Natural killer cell treated with Interleukin-12 subunit alpha and Interleukin-12 subunit beta and Interleukin-15 and Interleukin-18, amount 100 ng/mL, for 72 hours (primary cell): ENCODE measurements at places on chromosomes 6 and 20. TPM values are rescaled to one million over a fixed set of nuclear protein-coding genes. Genes with fewer than 3 reads are reported as not detected.

DNA sequence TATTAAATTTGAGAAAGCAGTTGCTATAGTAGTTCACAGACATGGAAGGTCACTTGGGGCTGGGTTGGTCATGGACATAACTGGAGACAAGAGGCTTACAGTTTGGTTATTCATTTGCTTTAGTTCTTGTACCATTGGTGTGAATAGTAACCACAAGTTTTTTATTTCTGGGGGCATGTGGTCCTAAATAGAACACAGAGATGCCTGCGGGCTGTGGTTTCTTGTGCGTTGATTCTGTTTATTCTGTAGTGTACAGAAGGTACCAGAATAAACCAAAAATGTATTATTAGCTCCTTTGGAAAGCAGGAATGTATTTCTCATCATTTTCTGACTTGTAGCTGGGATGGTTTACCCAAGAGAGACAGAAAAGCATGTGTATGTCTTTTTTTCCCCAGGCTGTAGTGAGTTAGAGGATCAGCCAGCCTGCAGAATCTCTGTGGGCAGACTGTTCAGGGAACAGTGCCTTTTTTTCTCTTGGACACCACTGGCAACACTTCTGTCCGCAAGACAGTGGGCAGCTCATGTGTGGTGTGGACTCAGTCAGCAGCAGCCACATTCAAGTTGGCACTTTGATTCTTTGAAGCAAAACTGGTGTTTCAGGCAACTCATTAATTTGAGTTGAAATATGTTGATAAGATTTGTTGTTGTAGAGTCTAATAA, 122.1 kb downstream of the LRRC1 start:
- H3K27me3 ChIP-seq: no peaks in the 10 kb centered on the region
- peaks cover 5% of the 10 kb centered on the region for H3K36me3 ChIP-seq
- H3K4me1 ChIP-seq: no peaks in the 10 kb centered on the region
- no peak overlapping the region for H3K4me3 ChIP-seq
- H3K27ac ChIP-seq: no peak overlapping the region

NRSN1 gene
- total RNA-seq: not detected

DNA sequence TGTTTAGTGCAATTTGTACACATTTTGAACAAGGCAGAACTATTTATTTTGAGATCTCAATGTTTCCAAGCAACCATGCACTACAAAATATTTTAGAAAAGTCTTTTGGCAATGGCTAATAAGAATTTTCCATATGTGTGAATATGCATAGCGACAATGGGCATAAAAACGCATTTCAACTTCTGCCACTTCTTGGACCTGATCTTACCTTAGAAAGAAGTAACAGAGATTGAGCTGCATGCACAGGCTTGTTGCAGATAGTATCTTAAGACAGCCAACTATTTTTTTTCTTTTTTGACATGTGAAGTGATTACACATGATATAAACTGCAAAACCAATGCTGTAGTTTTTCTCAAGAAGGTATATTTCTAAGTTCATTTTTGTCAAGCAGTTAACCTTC, 210.4 kb upstream of the PHACTR1 start:
- no peak for DNase-seq
- no peak overlapping the region for H3K4me3 ChIP-seq
- H3K4me1 ChIP-seq: no peaks in the 10 kb centered on the region

GRCh38 chr6:43848671-43849391, 78.8 kb downstream of the VEGFA start:
- no peaks in the 10 kb centered on the region for H3K4me1 ChIP-seq
- no peak overlapping the region for H3K4me3 ChIP-seq
- no peak for DNase-seq
- H3K36me3 ChIP-seq: no peaks in the 10 kb centered on the region
- no peak overlapping the region for H3K27ac ChIP-seq

DNA sequence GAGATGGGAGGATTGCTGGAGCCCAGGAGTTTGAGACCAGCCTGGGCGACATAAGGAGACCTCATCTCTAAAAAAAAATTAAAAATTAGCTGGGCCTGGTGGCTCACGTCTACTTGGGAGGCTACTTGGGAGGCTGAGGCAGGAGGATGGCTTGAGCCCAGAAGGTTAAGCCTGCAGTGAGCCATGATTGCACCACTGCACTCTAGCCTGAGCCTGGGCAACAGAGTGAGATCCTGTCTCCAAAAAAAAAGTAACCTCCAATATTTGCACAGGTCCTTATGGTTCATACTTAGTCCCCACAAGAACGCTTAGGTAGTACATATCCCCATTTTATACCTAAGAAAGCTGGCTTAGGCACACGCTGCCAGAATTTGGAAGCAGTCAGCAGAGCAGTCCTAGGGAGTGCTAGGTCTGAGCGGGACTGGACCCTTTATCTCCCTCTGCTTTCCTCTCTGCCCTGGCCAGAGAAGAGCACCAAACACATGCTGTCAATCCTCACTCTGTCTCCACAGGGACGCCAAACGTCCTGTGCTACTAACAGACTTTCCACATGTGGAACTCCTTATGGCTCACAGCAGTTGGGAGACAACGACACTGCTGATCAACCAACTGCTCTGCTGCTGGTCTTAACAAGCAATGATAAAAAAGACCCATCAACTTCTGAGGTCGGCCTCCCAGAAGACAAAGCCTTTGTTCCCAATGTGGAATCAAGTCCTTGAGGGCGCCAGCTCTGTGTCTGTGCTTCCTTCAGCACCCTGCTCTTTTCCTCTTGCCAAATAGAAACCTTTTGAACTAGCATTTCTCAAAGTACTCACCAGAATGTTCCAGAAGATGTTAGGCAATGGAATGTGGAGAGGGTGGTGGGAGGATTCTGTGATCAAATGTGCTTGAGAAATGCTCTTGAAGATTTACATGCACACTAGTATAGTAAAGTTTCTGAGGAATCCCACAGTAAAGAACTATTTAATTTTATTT, 226.3 kb upstream of the DTNBP1 start:
- no peaks in the 10 kb centered on the region for H3K36me3 ChIP-seq
- no peak overlapping the region for H3K27ac ChIP-seq
- no peak for DNase-seq
- H3K4me1 ChIP-seq: peaks cover 27% of the 10 kb centered on the region
- no peak overlapping the region for H3K4me3 ChIP-seq
- no peaks in the 10 kb centered on the region for H3K27me3 ChIP-seq

- no peak for DNase-seq
- H3K36me3 ChIP-seq: no peaks in the 10 kb centered on the region
- no peak overlapping the region for H3K27ac ChIP-seq
These were observed 71.4 kb downstream of the KLHL32 start for GRCh38 chr6:96995903-96996302.

DNA sequence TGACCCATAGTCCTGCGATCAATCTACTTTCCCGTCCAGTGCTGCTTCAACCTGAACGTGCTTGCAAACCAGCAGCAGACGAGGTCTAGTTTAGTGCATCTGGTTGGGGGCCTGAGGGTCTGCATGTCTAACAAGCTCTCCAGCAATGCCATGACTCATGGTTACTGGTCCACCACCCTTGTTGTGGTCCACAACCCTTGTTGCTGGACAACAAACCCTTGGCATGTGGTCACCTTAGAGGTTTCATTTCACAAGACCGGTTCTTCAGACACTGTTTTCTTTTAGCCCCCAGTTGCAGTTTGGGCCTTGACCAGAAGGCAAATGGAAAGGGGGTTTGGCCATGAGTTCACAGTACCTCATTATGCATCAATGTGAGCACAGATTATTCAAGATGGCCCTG, 424.8 kb downstream of the QKI start:
- H3K36me3 ChIP-seq: peaks cover 8% of the 10 kb centered on the region
- H3K4me1 ChIP-seq: no peaks in the 10 kb centered on the region
- H3K4me3 ChIP-seq: no peak overlapping the region
- no peak overlapping the region for H3K27ac ChIP-seq

GRCh38 chr6:903761-904160, 210.8 kb upstream of the EXOC2 start:
- peaks cover 16% of the 10 kb centered on the region for H3K27me3 ChIP-seq
- no peak for DNase-seq

DNA sequence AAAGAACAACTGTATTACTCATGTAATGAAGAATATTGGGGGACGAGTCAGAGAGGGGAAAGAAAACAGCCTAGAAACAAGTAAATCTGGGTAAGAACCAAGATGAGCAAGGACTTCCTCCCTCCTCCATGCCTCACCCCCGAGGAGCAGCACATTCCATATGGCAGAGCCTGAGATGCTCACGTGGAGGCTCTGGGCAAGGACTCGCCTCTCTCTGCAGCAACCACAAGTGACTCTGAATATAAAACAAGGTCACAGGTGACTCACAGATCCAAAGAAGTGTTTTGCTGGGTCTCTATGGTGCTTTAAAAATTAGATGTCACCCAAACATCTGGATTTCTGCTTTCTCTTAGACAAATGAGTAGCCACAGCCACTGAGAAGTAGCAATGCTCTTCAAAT, 453.0 kb upstream of the SULF2 start:
- H3K4me3 ChIP-seq: no peak overlapping the region
- no peaks in the 10 kb centered on the region for H3K36me3 ChIP-seq
- DNase-seq: no peak
- H3K27me3 ChIP-seq: peaks cover 9% of the 10 kb centered on the region
- no peak overlapping the region for H3K27ac ChIP-seq

DNA sequence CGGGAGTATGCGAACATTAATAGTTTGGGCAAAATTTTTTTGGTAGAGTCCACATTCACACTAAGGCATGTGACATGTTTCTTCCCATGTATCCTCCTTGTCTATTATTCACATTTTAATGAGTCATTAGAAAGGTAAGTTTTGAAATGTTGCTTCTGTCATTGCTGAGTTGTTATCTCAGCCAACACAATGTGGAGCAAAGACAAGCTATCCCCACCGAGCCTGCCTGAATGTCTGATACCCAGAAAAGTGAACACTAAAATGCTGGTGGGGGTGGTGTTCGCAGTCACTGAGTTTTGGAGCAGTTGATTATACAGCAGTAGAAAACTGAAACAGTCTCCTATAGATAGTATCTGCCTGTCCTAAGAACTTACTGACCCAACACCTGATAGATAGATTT, 68.3 kb upstream of the ASF1A start:
- H3K4me3 ChIP-seq: no peak overlapping the region
- no peak for DNase-seq
- H3K4me1 ChIP-seq: peaks cover 1% of the 10 kb centered on the region
- H3K36me3 ChIP-seq: peaks cover 21% of the 10 kb centered on the region

- no peak overlapping the region for H3K27ac ChIP-seq
- no peaks in the 10 kb centered on the region for H3K4me1 ChIP-seq
- DNase-seq: no peak
- no peak overlapping the region for H3K4me3 ChIP-seq
- peaks cover 6% of the 10 kb centered on the region for H3K36me3 ChIP-seq
- H3K27me3 ChIP-seq: no peaks in the 10 kb centered on the region
These were observed 386.2 kb upstream of the FLRT3 start for GRCh38 chr20:14723614-14724013.

- H3K27ac ChIP-seq: no peak overlapping the region
- H3K4me1 ChIP-seq: no peaks in the 10 kb centered on the region
- DNase-seq: no peak
- peaks cover 4% of the 10 kb centered on the region for H3K36me3 ChIP-seq
These were observed 999.1 kb upstream of the FLRT3 start for GRCh38 chr20:15336536-15336935.

DNA sequence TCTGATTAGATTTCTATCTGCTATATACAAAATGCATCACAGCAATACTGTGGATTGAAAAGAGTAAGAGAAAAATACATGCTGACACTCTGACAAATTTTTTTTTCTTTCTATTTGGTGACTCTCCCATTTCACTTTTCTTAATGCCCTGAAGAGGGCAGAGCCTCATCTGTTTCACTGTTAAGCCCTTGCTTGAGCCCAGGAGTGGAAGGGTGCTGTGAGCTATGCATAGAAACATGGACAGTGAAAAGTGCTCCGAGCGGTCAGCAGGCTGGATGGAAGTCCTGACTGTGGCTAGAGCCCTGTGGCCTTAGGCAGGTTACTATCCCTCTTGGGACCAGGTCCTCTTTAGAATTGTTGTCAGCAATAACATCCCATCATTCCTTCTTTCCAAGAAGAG, 17.4 kb upstream of the CSE1L start:
- H3K4me3 ChIP-seq: no peak overlapping the region
- H3K27ac ChIP-seq: no peak overlapping the region
- no peaks in the 10 kb centered on the region for H3K27me3 ChIP-seq

DNA sequence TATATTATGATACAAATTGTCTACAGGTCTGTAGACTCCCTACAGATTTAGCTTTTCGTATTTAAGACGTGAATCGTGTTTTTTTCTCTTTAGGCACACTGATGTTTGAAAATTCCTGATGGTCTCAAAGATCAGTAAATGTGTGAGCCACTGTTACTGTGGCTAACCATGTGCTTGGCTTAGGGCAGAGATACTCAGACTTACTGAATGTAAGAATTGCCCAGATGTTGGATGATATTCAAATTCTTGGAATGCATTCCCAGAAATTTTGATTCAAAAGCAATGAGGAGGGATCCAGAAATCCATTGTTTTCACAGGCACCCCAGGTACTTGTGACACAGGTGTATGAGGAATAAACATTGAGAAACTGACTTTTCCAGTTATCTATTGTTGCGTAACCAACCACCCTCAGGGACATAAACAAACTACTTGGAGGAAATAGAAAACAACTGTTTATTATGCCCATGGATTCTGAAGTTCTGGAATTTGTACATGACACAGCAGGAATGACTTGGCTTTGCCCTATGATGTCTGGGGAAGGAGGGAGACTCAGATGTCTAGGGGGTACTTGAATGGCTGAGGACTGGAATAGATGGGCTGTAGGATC, 339.6 kb upstream of the CITED2 start:
- DNase-seq: no peak
- no peaks in the 10 kb centered on the region for H3K36me3 ChIP-seq
- H3K4me3 ChIP-seq: no peak overlapping the region

DNA sequence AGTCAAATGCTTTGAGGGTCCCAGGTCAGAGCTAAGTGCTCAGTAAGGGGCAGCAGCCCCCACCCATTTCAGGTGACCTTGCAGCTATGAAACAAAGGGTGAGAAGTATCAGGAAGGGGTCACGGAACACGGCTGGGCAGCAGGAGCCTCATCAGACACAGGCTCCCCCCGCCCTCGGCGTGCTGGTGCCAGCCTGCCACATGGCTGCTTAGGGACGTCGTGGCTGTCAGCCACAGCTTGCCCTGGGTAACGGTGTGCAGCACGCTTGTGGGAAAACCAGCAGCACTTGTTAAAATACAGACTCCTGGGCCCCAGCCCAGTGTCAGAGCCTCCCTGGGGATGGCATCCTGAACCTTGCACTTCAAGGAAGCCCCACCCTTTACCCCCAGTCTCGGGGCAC, 39.3 kb downstream of the SSR1 start:
- H3K27me3 ChIP-seq: no peaks in the 10 kb centered on the region
- no peak overlapping the region for H3K27ac ChIP-seq
- H3K36me3 ChIP-seq: no peaks in the 10 kb centered on the region
- H3K4me3 ChIP-seq: no peak overlapping the region
- DNase-seq: no peak

DNA sequence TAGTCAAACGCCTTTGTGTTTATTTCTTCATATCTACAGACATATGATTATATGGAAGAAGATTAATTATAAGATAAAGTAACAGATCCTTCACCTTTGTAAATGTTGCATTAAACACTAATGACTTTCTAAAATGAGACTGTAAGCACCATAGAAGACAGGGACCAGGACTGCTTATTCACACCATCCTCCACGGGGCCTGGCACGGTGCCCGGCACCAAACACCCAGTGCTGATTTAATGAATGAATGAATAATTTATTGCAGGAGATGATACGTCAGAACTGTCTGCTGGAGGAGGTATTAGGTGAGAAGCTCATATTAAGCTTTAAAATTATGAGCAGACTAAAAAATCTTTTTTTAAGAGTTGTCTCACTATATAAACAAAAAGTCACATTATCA, 88.3 kb downstream of the SLX4IP start:
- H3K4me3 ChIP-seq: no peak overlapping the region
- no peak for DNase-seq
- H3K4me1 ChIP-seq: peaks cover 34% of the 10 kb centered on the region
- H3K36me3 ChIP-seq: no peaks in the 10 kb centered on the region
- no peak overlapping the region for H3K27ac ChIP-seq
